ENCODE measurements at places on chromosomes 6 and 20.
A peak's percentile ranks its signal among the peaks of the same experiment; 100 is the strongest.

DNA sequence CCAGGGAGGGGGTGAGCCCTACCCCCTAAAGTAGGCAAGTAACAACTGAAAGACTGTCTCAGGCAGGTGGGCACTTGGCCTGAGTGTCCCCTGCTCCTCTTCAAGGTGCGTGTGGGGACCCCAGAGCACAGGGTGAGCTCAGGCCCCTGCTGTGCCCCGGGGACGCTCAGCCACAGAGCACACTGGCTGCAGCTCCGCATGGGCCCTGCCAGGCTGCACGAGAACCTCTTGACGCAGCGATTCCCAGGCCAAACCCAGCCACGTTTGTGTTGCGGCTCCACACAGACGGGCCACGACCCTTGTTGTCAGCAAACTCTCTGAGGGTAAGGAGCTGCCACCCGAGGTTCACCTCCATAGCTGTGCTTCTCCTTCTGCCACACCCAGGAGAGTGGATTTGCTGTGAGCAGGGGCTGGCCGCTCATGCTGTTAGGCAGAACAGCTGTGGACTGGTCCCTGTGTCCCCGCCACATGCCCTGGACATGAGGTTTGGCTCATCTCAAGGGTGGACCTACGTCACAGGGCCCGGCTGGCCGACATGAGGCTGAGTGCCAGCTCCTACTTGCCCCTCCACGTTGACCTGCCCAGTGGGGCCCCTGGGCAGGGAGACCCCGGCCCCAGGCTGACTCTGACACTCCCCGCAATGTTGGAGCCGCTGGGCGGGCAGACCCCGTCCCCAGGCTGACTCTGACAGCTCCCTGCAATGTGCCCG lies 29.7 kb upstream of the GATA5 start:
- DNase-seq, result no peak

DNA sequence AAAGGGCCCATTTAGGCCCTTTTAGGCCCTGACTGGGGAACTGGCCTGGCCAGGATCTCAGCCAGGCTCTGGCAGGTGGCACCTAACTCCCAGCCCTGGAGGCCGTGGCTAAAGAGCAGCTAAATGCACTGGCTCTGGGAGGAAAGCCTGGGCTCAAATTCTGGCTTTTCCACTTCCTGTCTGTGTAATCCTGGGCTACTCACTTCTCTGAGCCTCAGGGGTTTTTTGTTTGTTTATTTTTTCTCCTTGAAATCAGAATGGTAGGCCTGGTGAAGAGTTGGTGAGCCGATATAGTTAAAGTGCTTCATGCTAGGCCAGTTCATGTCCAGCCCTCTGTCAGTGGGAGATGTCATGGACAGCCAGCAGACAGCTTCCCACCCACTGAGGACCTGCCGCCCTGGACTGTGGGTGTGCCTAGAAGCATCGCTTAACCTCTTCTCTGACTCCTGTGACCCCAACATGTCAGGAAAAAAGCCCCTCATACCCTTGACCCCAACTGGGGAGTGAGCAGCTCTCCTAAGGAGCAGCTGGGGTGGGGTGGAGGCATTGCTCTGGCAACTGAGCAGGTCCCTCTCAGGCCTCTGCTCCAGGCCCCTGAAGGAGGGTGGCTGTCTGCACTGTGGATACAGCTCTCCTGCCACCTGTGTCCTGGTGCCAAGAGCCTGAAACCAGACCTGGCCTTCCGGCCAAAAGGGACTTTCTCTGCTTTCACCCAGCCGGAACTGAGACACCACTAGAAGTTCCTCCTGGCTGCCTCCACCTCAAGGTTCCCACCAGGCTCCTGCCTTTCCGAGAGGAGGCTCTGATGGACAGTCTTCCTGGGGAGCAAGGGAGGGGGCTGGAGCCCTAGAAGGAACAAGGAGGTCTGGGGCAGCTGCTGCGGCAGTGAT lies 57.2 kb upstream of the MYL9 start:
- DNase-seq, result no peak

- DNase-seq, result no peak
Measured at GRCh38 chr6:85920782-85921181, 278.1 kb upstream of the SYNCRIP start.

- DNase-seq, result no peak
Measured at GRCh38 chr6:34301408-34301807, 52.6 kb upstream of the SMIM29 start.

DNA sequence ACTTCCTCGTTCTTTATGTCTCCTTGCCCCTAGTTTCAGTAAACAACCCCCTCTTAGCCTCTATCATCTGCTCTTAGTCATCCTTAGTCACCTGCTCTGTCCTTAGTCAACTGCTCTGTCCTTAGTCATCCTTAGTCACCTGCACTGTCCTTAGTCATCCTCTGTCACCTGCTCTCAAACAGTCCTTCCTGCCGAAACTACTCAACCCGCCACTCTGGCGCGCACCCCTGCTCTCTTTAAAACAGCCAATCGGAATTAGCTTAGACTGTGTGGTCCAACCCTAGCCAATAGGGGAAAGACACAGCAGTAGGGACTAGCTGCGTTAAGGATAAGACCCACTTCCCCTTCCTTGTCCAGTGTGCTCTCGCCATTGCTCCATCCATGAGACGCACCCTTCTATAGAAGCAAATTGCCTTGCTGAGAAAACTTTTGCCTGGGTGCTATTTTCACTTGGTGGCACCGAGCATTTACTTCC lies 73.9 kb downstream of the BACH2 start:
- no peak for DNase-seq

DNA sequence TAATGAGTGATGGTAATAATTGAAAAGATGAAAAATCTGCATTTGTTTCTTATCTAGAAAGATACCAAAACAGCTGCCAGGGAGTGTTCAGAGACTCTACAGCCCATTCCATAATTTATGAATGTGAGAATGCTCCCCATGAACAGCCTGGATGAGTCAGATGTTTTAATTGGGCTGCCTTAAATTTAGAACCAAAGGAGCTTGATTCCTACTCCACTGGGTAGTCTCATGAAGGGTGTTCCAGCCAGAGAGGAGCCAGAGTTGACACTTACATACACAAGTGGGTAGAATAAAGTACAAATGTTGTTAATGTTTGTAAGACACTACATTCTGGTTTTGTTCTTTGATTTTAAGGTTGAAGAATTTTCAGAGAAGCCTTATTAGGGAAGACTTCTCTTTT lies 158.7 kb upstream of the PRND start:
- no peak for DNase-seq

DNA sequence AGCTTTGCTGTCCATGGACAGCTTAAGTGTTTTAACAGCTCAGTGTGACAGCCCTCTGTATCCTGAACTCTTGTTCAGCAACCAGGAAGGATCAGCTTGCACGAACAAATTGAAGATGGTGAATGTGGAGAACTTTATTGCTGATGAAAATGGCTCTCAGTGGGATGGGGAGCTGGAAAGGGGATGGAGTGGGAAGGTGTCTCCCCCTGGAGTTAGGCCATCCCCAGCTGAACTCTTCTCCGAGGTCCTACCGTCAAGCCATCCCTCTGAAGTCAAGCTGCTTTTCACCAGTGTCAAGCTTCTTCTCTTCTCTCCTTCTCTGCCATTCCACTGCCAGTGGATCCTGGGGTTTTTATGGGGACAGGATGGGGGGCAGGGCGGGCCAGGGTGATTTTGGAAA lies 26.6 kb downstream of the NT5E start:
- no peak for DNase-seq

DNA sequence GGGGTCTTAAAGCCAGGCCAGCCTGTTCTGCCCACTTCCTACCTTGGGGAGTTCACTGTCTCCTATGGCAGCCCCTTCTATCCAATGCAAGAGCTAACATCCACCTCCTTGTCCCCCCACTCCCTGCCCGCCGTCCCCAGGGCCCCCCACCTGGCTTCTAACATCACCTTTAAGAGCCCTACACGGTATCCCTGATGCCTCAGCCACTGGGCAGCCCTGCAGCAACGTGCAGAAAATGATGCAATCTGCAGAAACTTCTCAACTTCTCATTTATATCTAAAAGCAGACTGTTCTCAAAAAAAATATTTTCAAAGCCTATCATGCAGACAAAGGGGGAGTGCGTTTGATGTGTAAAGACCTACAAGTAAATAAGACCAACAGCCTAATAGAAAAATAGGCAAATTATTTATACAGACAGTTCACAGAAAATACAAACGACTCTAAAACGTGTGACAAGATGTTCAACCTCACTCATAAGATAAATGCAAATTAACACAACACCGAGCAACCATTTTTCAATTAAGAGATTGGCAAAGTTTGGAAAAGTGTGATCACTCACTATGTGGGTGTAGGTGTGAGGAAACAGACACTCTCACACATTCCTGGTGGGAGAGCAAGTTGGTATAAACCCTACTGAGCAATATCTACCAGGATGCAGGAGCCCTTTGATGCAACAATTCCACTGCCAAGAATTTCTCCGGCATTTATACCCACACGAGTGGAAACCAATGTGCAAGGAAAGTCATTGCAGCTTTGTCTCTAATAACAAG lies 15.1 kb upstream of the HCK start:
- DNase-seq, result no peak

GRCh38 chr6:3766214-3766613 lies 14.7 kb upstream of the PXDC1 start:
- no peak for DNase-seq

GRCh38 chr20:38393259-38393658 lies 41.9 kb downstream of the SNHG17 start:
- no peak for DNase-seq

DNA sequence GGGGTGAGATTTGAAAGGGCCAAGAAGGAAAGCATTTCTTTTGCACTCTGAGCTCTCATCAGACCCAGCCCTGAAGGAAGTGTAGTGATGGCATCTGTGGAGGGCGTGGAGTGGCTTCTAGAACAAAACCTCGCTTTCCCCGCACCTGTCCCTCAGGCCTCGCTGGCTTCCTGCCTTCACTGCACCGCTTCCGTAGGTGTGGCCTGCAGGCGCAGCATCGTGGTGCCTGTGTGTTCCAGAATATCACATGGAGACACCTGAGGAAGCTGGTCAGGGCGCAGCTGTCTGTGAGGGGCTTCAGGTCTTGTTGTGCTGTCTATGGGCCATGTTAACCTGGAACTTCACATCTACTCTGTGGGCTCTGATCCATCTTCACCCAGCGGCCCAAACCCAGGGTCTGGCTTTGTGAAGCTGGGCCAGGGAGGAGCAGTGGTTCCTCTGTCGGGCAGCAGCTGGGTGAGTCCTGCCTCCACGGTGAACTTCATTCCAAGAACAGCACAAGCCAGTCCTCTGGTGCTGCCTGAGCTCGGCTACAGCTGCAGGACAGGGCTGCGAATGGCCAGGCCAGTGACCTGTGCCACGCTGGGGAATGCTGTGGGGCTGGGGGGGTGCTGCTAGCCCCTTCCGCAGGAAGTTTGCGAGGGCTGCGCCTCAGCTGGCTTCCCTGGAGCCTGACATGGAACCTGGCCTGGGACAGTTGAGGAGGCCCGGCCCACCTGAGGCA lies 40.9 kb downstream of the DSTN start:
- peak; percentile 49 for DNase-seq

DNA sequence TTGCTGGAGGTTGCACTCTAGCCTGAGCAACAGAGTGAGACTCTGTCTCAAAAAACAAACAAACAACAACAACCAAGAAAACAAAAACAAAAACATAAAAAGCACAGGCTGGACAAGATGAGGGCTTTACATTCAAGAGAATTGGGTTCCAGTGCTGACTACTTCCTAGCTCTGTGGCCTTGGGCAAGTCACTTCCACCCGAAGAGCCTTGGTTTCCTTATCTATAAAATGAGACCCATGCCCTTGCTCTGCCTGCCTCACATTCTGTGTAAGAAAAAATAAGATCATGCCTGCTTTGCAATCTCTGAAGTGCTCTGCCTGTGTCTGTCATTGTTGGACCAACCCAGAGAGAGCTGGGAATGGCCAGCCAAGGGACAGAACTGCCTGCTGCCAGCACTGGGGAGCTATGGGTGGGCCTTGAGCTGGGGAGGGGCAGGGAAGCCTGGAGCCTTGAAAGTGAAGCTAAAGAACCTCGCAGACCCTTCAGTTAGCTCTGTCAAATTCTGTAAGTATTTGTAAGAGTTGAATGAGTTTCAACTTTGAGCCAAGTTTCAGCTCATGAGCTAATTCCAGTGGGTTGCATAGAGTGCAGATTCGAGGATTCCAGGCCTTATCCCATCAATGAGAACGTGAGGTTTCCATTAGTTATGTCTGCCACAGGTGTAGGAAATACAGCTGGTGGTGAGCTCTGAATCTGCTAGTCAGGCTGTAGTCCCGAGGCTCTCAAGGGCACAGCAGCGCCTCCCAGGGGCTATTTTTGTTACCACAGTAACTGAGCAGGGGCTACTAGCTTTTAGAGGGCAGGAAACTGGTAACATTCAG lies 93.2 kb downstream of the DLGAP4 start:
- DNase-seq, result peak; percentile 23

DNA sequence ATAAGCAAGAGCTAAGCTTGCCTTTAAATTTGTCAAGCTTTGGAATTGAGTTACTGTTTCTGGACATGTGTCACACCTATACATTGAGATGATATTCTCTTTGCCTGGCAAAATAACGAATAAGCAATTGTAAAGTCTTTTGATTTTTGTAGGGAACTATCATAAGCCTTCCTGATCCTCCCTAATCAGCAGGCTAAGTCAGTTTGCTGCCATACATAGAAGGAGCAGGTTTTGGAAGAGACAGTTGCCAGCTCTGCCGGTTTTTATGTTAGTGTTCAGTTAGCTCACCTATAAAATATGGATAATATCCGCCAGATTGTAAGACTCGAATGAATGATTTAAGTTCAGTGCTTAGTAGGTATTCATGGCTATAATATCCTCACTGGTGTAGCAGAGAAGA lies 34.4 kb upstream of the BCAS1 start:
- DNase-seq, result no peak

DNA sequence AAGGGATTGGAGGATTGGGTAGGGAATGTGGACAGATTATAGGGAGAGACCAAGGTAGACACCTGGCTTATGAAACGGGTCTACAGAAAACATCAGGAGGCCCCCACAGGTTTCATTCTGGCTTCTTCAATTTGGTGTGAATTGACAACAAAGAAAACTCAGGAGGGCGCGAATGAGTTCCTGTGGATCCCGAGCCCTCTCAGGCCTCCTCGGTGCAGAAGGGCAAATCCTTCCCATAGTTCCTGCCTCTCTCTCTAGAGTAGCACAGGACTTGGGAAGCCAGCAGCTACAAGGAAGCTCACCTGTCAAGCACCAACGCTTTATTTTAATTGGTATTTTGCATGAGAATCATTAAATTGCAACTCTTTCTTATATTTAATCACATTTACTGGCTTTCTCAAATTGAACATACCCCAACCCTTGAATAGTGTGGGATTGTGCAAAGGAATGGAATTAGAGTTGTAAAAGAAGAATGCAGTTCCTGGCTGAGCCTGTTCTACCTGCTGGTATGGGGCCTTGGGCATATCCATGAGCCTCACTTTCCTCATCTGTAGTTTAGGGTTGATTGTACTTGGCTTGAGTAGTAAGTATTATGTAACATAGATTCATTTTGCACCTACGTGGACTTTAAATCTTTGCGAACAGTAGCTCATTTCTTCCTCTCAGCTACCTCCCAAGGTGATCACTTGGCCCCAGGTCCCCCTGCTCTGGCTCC lies 56.4 kb upstream of the PHACTR2 start:
- no peak for DNase-seq

Measured in T-cell (primary cell).